ENCODE measurements at places on chromosomes 5 and 9. TPM values are rescaled to one million over a fixed set of nuclear protein-coding genes. Genes with fewer than 3 reads are reported as not detected.

- H3K4me1 ChIP-seq, result no peaks in the 10 kb centered on the region
- no peak overlapping the region for H3K27ac ChIP-seq
- no peak for ATAC-seq
Measured at GRCh38 chr5:146059460-146060220, 45.7 kb downstream of the PLAC8L1 start.

The FSTL4 gene
- not detected for total RNA-seq

The DEPDC1B gene
- 29.5 TPM for total RNA-seq

DNA sequence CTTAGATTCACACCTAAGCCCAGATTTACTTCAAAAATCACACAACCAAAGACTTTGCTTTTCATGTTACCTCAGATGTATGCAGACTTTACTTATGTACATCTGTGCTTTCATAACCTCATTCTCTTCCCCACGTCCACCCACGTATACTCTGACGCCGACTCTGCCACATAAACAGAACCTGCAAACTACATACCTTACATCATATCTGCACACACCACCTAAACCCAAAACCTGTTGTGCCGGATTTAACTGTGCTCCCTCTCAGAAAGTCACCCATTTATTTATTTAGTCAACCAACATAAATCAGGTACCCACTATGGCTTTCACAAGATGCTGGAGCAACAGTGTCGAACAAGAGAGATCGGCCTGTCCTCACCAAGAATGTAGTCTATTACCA, 1.0 kb upstream of the DPYSL3 start:
- H3K27ac ChIP-seq, result no peak overlapping the region
- no peaks in the 10 kb centered on the region for H3K36me3 ChIP-seq
- H3K27me3 ChIP-seq, result peaks cover 35% of the 10 kb centered on the region

DNA sequence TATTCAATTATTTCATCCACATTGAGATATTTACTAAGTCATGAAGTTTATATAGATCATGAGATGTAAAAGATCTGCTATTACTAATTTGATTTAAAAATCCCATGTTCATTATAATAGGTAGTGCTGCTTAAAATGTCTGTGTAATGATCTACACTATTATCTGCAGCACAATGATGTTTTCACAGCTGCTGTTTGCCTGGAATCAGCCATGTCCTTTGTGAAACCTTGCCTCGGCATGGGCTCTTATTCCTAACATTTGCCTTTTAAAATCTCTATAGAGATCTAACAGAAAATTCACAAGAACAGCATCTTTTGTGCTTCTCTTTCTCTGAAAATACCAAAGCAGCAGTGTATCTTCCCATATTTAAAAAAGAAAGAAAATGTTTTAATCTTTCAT, 444.6 kb downstream of the PTPRD start:
- no peaks in the 10 kb centered on the region for H3K36me3 ChIP-seq
- H3K27me3 ChIP-seq, result no peaks in the 10 kb centered on the region
- H3K4me3 ChIP-seq, result no peak overlapping the region
- no peaks in the 10 kb centered on the region for H3K4me1 ChIP-seq

DNA sequence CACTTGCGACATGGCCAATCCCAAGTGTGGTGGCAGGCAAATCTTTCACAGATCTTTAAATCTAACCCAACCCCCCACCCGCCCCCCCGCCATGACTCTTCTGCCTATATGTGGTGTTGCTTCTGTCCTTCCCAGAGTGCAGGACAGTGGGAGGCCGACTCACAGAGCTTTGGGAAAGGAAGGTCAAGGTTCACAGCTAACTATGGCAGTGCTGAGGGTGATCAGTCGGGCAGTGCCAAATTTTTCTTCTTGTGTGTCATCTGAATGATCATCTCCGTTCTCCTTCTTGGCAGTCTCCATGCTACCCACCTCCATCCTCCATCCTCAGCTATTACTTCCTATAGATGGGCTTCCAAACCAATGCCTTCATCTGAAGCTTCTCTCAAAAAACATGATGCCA, 129.0 kb upstream of the NFIB start:
- H3K4me1 ChIP-seq, result no peaks in the 10 kb centered on the region
- H3K27ac ChIP-seq, result no peak overlapping the region
- H3K4me3 ChIP-seq, result no peak overlapping the region
- no peaks in the 10 kb centered on the region for H3K36me3 ChIP-seq
- ATAC-seq, result no peak
- peaks cover 1% of the 10 kb centered on the region for H3K27me3 ChIP-seq

GRCh38 chr9:135222881-135223760, 135.7 kb downstream of the OLFM1 start:
- ATAC-seq, result no peak
- no peaks in the 10 kb centered on the region for H3K4me1 ChIP-seq
- H3K27me3 ChIP-seq, result no peaks in the 10 kb centered on the region
- H3K27ac ChIP-seq, result no peak overlapping the region

DNA sequence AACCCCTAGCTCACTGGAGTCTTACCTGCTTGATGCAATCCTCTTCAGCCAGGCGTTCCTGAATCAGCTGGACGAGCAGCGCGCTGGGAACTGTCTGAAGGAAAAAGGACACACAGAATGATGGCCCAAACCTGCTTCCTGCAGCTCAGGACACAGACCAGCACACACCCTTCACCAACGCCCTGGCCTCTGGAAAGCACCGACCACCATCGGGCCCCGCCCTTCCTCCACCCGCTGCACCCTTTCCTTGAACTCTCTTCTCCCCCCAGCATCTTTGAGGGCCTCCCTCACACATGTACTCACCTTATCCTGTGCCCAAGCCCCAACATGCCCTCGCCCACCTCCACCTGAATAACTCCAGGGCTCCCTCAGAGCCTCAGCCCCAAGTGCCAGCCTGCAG, 23.3 kb downstream of the AK8 start:
- H3K27me3 ChIP-seq, result peaks cover 11% of the 10 kb centered on the region
- H3K4me1 ChIP-seq, result no peaks in the 10 kb centered on the region
- no peak for ATAC-seq
- no peak overlapping the region for H3K27ac ChIP-seq
- no peak overlapping the region for H3K4me3 ChIP-seq
- H3K36me3 ChIP-seq, result no peaks in the 10 kb centered on the region

The SH3TC2 gene
- total RNA-seq, result not detected

The GNAQ gene
- 18.5 TPM for total RNA-seq

The IFNA13 gene
- total RNA-seq, result not detected

The ZNF79 gene
- 10.1 TPM for total RNA-seq

DNA sequence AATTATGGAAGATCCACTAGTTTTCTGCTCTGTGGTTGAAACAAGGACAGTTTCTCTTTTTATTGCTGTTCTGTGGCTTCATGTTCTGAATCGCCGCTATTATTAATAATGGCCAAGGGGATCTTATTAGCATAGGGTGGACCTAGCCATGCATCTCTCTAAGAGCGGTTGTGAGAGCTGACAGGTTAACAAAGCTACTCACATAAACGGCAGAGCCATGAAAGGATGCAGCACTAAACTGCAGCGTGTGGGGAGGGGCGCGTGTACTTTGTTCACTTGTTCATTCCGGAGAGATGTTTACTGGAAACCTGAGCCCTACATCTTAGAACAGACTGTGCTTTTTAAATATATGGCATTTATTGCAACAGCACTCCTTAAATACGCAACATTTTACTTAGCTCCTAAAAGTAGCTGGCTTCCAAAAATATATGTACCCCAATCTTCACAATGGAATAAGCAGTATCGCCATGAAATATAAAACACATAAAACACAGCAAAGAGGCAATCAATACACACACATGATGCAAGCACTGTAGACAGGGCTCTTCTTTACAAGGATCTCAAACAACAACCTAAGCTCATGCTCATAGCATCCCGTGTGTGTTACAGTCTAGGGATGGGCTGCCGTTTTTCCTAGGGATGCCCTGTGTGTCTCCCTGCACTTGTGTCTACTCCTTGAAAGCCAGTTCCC, 424.6 kb downstream of the MED10 start:
- H3K27ac ChIP-seq, result no peak overlapping the region
- H3K36me3 ChIP-seq, result no peaks in the 10 kb centered on the region
- no peak for ATAC-seq
- no peak overlapping the region for H3K4me3 ChIP-seq
- peaks cover 18% of the 10 kb centered on the region for H3K27me3 ChIP-seq

The TUSC1 gene
- total RNA-seq, result not detected

DNA sequence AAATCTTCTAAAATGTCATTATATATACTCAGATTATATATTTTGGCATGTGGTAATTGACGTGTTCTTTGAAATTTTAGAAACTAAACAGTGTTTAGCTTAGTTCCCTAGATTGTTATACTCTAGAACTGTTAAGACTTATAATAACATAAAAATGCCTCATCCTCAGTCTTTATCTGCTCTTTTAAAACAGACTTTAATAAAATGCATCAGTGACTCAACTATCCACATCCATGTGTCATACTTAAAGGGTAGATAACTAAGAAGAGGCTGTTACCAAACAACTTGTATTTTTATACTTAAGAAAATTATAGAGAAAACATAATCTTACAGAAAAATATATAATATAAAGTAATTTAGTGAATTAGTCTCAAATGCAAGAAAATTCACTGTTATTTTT, 15.2 kb downstream of the NFIL3 start:
- no peak overlapping the region for H3K4me3 ChIP-seq
- peaks cover 73% of the 10 kb centered on the region for H3K36me3 ChIP-seq
- H3K27ac ChIP-seq, result no peak overlapping the region
- H3K27me3 ChIP-seq, result no peaks in the 10 kb centered on the region
- H3K4me1 ChIP-seq, result peaks cover 10% of the 10 kb centered on the region

The PNPLA7 gene
- 5.1 TPM for total RNA-seq

The QRFP gene
- total RNA-seq, result not detected

GRCh38 chr9:115593587-115594091, 475.7 kb upstream of the TNC start:
- peaks cover 38% of the 10 kb centered on the region for H3K27me3 ChIP-seq
- no peaks in the 10 kb centered on the region for H3K36me3 ChIP-seq

DNA sequence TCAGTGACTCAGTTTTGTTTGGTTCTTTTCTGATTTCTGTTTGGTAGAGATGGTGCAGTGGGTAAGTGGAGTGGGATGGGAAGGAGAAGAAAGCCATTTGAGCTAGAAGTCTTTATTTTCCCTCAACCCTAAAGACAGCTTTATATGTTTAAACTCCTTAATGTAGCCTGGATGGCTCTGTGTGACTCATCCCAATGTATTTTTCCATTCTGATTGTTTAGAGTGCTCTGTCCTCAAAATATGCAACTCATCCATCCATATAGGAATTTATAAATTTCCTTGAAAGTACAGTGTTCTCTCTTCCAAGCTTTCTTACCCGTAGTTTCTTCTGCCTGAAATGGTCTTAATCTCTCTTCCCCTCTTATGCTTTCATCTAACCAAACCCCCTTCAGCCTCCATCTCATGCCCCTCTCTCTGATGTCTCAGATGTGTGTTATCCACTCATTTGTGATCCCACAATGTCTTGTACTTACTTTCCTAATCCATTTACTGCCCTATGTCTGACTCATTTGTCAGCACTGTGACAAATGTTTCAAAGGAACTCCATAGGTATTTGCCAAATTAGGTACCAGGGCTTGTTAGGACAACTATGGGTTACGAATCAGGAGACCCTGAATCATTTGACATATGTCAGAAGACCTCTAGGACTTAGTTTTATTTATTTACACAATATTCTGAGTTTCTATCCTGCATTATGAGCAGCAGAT, 217.5 kb upstream of the SGCD start:
- H3K4me1 ChIP-seq, result no peaks in the 10 kb centered on the region
- no peak overlapping the region for H3K4me3 ChIP-seq
- ATAC-seq, result no peak
- no peak overlapping the region for H3K27ac ChIP-seq
- H3K27me3 ChIP-seq, result peaks cover 7% of the 10 kb centered on the region
- H3K36me3 ChIP-seq, result no peaks in the 10 kb centered on the region

The NMUR2 gene
- total RNA-seq, result not detected

GRCh38 chr9:120505186-120505585, 74.8 kb downstream of the CDK5RAP2 start:
- peak overlapping the region; percentile 49 for H3K27ac ChIP-seq
- H3K4me1 ChIP-seq, result peaks cover 17% of the 10 kb centered on the region
- no peaks in the 10 kb centered on the region for H3K27me3 ChIP-seq

DNA sequence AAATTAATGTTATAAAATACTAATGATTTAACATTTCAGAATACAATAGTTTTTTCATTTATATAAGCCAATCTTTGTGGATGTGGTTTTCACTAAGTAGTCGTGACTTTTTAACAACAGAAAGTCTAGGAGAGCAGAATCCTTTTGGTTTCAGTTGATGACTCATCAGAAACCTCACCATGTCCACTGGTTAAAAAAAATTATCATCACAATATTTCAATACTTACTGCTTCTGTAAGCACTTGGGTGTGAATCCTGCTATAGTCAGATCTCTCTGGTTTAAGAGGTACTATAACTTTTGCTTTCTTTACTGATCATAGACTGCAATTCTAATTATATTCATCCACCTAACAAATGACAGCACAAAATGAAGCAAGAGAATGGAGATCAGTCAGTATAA, 77.2 kb downstream of the MRPS30 start:
- H3K4me1 ChIP-seq, result no peaks in the 10 kb centered on the region
- H3K4me3 ChIP-seq, result no peak overlapping the region
- no peaks in the 10 kb centered on the region for H3K36me3 ChIP-seq

The GHR gene
- not detected for total RNA-seq

The PSIP1 gene
- total RNA-seq, result 83.9 TPM

GRCh38 chr5:54611290-54611951, 93.9 kb downstream of the SNX18 start:
- H3K4me1 ChIP-seq, result peaks cover 21% of the 10 kb centered on the region
- ATAC-seq, result no peak
- H3K27me3 ChIP-seq, result no peaks in the 10 kb centered on the region

The PCDHGA5 gene
- 0.11 TPM for total RNA-seq

DNA sequence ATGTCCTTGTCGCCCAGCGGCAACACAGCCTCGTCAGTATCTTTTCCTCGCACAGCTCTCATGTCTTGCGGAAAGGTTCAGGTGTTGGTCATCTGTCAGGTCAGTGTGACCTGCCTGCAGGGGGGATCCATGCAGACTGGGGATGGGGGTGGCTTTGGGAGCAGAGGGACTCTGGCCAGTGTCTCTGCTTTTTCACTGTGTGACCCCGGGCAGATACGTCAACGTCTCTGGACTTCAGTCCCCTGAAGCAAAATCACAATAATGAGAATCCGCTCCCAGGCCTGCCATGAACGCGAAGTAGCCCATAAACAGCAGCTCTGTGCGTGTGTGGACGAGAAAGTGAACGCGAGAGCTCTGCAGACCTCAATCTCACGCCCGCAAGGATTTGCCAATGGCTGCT, 75.7 kb upstream of the FCN1 start:
- H3K4me1 ChIP-seq, result no peaks in the 10 kb centered on the region
- H3K4me3 ChIP-seq, result no peak overlapping the region
- H3K27me3 ChIP-seq, result peaks cover 5% of the 10 kb centered on the region
- no peak for ATAC-seq
- no peaks in the 10 kb centered on the region for H3K36me3 ChIP-seq

The APBA1 gene
- 2.8 TPM for total RNA-seq

DNA sequence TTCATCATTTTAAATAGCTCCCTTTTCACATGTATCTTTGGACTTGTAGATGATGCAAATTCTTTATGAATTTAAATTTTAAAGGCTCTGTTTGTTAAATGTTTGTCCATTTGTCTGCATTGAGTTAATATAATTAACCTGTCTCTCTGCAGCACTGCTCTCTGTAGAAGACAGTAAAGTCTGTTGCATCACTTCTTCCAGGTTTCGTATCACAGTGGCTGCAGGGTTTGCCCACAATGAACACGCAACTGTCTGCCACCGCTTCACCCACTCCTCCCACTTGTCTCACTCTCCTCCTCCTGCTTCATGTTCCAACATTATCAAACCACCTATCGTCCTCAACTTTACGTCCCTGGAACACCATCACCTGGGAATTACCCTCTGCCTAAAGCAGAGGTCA, 231.3 kb upstream of the SLC30A5 start:
- no peaks in the 10 kb centered on the region for H3K4me1 ChIP-seq
- no peaks in the 10 kb centered on the region for H3K36me3 ChIP-seq
- H3K27me3 ChIP-seq, result peaks cover 22% of the 10 kb centered on the region
- no peak overlapping the region for H3K27ac ChIP-seq
- no peak for ATAC-seq
